Ovary (tissue), 10 donors: ENCODE measurements at places on chromosomes 2 and 18.

DNA sequence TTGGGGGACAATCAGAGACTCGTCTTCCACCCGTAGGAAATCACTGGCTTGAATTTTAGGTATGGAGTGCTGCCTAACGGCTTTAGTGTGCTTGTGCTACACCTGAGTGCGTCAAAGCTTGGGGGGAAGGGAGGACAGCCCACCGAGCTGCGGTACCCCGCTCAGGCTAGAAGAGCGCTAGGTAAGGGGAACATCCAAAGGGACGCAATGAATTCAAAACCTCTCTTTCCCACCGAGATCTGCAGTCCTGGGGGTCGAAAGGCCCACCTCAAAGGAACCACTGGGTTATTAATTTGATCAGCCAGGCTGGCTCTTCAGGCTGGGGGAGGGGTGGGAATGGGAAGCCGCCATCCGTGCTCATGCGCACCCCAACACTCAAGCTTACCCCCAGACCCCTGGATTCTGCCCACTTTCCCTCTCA lies 2.7 kb downstream of the EPHA4 start:
- no peak for DNase-seq
- H3K27ac ChIP-seq = no peak overlapping the region
- H3K4me3 ChIP-seq = peak overlapping the region; percentile 48
- peaks cover 12% of the 10 kb centered on the region for H3K4me1 ChIP-seq
- H3K27me3 ChIP-seq = no peaks in the 10 kb centered on the region

DNA sequence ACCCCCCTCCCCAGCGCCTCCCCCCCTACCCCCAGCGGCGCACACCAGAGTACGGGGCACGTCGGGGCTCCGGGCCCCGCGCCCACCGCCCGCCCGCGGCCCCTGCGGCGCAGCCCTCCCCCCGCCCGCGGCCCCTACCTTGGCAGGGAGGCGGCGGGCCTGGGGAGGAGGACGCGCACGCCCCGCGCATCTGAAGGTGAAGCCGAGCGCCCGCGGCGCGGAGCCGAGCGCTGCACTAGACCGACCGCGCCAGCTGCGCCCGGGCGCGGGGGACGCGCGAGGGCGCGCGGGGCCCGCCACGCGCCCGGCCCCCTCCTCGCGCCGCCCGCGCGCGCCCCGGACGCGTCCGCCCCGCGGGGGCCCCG lies at the start of gene ZNF516:
Gene ZNF516, minus strand, starts transcription at position 237 of the 365 bp plus-strand sequence. CDS start 52,188 bp downstream, outside the sequence.
- DNase-seq = peak; percentile 72
- H3K4me3 ChIP-seq = peak within 1 kb of the TSS; percentile 70
- no peaks in the 10 kb centered on the region for H3K27me3 ChIP-seq
- peak within 1 kb of the TSS; percentile 91 for H3K27ac ChIP-seq
- H3K4me1 ChIP-seq = no peaks in the 10 kb centered on the region
- no peaks in the 10 kb centered on the region for H3K36me3 ChIP-seq

GRCh38 chr18:3747176-3747973 lies 297.4 kb downstream of the TGIF1 start:
- DNase-seq = no peak
- no peak overlapping the region for H3K27ac ChIP-seq
- no peaks in the 10 kb centered on the region for H3K27me3 ChIP-seq
- no peak overlapping the region for H3K4me3 ChIP-seq

GRCh38 chr18:32317651-32318050 lies 127.8 kb downstream of the MEP1B start:
- H3K27ac ChIP-seq = no peak overlapping the region
- no peak for DNase-seq
- H3K4me3 ChIP-seq = no peak overlapping the region
- no peaks in the 10 kb centered on the region for H3K27me3 ChIP-seq
- peaks cover 11% of the 10 kb centered on the region for H3K4me1 ChIP-seq

GRCh38 chr18:69002233-69002632 lies 204.4 kb downstream of the CCDC102B start:
- no peak overlapping the region for H3K4me3 ChIP-seq
- no peaks in the 10 kb centered on the region for H3K27me3 ChIP-seq
- peaks cover 1% of the 10 kb centered on the region for H3K4me1 ChIP-seq
- no peaks in the 10 kb centered on the region for H3K36me3 ChIP-seq
- no peak for DNase-seq

GRCh38 chr18:6521803-6522418 lies 107.2 kb upstream of the L3MBTL4 start:
- no peak overlapping the region for H3K4me3 ChIP-seq
- H3K4me1 ChIP-seq = no peaks in the 10 kb centered on the region
- no peak for DNase-seq
- no peak overlapping the region for H3K27ac ChIP-seq

GRCh38 chr18:49638891-49639557 lies 77.2 kb downstream of the LIPG start:
- no peak overlapping the region for H3K27ac ChIP-seq
- no peaks in the 10 kb centered on the region for H3K36me3 ChIP-seq
- H3K4me3 ChIP-seq = no peak overlapping the region

- H3K36me3 ChIP-seq = no peaks in the 10 kb centered on the region
- H3K27ac ChIP-seq = no peak overlapping the region
- no peaks in the 10 kb centered on the region for H3K4me1 ChIP-seq
- no peak for DNase-seq
These were observed 62.3 kb downstream of the MMADHC start for GRCh38 chr2:149525323-149525722.
